Keratinocyte (primary cell): ENCODE measurements at places on chromosomes 2 and 18.

DNA sequence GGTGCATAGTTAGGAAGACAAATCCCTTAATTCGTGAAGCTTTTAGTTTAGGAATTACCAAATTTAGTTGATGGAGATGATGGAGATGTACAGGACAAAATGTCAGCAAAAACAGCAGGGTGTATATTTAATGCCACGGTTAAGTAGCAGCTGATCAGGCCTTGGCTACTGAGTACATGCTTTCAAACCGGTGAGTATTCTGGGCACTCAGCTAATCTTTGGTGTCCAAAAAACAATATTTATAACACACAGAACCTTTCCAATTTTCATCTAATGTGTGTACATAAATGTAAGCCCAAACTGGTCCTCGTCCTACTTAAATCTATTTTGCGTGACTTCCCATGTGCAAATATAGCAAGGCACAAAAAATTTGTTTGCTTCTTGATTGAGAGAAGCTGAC, 703.4 kb upstream of the LINC00305 start:
- no peak for DNase-seq

- no peak for DNase-seq
Measured at GRCh38 chr2:43424262-43425207, 171.3 kb downstream of the THADA start.

- DNase-seq, result no peak
Measured at GRCh38 chr2:55009277-55010060, 40.8 kb downstream of the RTN4 start.

DNA sequence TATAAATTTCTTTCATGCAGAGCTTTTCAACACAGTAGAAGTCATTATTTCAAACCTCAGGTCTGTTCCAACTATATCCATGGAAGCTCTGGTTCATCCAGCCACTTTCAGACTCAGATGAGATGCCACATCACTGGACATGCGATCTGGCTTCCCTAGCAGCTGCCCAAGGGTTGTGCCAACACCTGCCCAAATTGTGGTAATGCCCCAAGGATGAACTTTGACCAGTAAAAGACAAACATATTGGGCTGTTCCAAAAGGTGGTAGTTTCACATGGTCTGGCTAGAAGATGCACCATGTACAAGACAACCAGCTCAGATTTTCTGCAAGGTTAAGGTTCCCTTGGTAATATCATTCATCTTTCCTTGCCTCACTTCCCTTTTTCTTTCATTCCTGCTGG, 101.9 kb downstream of the THADA start:
- no peak for DNase-seq

DNA sequence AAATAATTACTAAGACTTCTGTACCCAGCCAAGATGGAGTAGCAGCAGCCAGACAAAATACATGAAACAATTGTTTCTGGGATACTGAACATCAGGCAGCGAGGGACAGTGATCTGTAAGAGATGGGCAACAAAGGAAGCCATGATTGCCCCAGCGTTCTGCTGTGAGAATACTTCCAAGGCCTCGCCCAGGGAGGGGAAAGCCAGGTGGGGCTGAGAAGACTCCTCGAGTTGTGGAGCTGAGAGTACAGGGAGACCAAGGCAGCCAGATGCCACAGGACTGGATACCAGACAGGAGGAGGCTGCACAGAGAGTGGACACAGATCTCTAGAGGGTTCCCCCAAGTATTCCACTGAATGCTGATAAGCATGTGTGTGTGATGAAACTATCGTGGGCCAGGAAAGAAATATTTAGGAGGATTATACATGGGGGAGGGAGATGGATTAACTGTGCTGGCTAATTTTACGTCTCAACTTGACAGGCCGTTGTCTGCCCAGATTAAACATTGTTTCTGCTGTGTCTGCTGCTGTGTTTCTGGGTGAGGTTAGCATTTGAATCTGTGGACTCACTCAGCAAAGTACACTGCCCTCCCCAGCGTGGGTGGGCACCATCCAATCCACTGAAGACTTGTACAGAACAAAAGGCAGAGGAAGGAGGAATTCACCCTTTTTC, 10.2 kb upstream of the LIMS2 start:
- DNase-seq, result no peak

DNA sequence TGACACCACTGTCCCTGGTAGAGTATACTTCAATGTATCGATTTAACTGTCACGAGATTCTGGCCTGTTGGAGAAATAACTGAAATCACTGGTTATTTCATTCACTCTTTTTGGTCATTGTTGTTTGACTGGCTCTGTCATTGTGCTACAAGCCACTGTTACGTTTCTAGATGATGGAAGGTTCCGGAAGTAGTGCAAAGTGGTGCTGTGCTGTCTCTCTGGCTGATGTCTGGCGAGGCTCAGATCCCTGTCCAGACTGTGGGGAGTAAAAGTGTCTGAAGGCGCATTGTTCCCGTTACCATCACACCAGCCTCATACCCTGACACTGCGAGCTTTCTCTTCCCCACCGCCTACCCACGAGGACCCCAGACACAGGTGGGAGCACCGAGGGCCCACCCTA, 11.7 kb downstream of the CNDP1 start:
- DNase-seq, result no peak

DNA sequence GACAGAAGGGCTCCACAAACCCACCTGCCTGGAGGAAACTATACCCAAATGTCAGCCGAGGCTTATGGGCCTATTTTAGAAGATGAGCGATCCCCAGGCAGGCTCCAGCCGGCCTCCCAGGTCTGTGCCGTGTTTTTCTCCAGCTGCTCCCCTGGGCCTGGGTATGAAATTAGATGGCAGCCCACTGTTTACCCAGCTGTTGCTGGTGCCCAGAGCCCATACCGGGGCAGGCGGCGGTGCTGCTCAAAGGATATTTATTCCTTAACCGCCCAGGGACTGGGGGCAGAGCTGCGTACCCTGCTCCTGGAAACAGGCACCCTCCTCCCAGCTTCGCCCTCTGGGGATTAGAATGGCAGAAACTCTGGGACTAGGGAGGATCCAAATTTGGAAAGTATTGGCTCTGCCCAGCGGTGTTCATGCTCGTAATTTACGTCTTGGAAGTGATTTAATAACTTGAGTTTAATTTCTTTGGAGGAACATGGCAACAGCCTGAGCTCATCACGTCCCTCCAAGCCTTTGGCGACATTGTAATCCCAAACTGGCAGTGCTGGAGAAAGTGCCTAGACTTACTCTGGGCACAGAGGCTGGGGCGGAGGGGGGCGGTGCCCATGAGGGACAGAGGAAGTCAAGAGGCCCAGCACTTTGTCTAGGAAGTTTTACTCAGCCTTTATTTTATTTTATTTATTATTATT, 199.2 kb downstream of the KLHL29 start:
- DNase-seq, result no peak

DNA sequence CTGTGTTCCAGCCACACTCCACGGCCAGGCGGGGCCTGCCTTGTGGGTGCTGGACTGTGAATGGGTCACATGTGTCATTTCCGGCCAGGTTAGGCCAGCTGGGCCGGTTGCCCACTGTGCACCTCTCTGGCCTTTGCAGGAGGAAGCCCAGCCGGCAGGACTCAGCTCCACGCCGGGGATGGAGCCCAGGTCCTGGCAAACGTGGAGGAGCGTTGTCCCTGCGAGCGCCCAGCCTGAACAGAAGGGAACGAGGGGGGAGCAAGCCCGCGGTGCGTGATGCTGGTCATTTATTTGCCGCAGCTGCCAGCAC, 152.9 kb downstream of the PXDN start:
- DNase-seq, result no peak

DNA sequence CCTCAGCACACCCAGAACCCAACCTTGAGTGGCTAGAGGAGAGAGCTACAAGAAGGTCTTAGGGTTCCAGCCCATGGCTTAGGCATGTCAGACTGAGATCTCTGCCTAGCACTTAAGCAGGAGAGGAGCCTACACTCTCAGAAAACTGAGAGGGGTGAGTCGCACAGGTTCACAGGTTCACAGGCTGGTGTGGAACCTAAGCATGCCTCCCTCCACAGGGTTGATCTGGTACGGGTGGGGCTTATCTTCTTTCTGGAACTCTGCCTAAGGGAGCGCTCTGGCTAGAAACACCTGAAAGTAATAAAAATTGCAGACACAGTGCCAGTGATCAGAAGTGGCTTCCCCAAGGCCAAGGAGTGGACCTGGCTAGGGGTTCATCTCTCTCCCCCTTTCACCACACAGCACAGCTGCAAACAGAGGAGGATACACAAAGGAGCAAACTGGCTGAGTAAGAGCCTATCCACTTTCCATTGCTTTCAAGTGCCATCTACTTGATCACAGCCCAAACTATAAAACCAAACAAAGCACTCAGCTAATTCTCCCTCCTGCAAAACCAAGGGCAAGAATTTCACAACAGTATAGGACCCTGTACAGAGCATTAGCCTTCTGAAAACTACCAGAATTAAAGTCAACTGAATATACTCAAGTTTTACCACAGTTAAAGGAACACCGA, 481.9 kb upstream of the SETBP1 start:
- no peak for DNase-seq

DNA sequence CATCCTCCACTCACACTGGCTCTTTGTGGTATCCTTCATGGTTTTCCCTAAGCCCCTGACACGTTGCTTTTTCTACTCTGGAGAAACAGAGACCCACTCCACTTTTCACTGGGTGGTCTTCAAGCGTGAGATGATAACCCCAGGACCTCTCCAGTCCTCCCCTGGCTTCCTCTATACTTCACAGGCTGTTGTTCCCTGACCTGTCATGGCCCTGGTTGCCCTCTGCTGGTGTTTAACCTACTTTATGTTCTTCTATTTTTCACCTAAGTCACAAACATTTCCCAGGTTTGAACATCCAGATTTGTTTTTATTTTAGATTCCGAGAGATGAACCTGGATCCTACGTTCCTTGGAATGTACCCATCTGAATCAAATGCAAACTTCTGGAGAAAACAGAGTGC, 84.5 kb downstream of the AOX1 start:
- DNase-seq, result no peak

GRCh38 chr18:28039078-28039477, 137.9 kb downstream of the CDH2 start:
- DNase-seq, result no peak

- DNase-seq, result no peak
Measured at GRCh38 chr2:52034706-52035105, 1002.8 kb upstream of the NRXN1 start.

DNA sequence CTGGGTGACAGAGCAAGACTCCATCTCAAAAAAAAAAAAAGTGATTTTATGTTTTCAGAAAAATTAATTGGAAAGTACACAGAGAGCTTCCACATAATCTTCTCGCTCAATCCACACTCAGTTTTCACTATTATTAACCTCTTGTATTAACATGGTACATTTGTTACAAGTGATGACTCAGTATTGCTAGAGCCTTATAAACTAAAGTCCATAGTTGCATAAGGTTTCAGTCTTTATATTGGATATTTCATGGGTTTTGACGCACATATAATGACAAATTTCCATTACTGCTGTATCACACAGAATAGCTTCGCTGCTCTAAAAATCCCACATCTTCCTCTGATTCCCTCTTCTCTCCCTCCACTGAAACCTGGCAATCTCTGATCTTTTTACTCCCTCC, 603.5 kb downstream of the XIRP2 start:
- no peak for DNase-seq

DNA sequence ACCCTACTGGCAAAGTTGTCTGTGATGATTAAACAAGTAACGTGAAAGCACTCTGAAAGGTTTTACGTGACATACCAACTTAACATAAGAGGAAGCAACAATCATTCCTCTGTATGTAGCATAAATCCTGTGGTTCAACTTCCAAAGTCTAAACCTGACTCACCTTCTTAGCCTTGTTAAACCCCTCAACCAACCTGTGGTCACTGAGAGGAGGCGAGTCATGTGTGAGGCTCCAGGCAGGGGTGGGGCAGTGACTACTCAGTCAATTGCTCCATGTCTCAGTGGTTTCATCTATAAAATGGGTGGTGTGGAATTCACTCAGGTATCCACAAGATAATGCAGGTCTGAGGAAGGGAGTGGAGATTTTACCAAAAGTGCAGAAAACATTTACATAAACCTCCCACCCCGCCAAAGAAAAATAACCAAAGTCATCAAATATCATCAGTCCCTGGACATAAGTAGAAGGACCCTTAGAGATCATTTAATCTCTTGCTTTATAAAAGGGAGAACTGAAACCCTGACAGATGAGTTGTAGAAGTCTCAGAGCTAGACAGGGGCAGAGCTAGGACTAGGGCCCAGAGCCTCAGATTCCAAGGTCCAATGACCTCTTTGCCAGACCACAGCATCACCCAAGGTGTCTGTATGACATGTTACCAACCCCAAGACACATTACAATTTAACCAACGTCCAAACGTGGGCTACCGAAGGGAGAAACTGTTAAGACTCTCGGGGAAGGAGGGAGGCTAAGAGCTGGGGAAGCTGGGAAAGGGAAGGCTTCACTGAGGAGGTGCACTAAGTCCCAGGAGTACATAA, 3.7 kb upstream of the PCBP1 start:
- peak; percentile 93 for DNase-seq

- DNase-seq, result no peak
Measured at GRCh38 chr18:27942706-27943105, 234.2 kb downstream of the CDH2 start.

DNA sequence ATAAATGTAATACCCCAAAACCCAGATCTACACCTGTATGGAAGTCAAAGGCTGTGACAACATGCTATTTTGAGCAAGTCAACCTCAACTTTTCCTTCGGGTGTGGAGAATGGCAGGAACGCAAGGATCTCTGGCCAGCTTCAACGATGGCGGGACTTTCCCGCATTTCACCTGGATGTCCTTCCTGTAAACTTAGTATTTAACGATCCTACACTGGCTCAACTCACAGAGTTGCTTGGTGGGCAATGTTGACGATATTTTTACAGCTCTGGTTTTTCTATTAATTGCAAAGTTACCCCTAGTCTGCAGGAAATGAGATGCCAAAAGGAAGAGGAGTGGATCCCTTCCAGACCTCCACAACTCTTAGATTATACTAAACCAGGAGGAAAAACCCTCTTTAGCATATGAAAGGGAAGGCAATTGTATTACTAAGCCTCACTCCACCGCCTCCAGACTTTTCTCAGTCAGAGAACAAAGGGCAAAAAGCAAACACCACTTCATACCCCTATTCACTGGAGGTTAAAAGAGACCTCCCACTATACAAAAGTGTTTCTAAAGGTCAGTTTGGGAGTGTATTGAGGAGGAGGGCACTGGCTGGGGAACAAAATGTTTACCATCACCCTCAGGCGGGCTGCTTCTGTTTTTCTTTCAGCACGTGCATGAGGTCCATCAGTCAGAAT, 56.5 kb upstream of the ACVR1 start:
- no peak for DNase-seq

GRCh38 chr2:113232740-113233139, 46.0 kb downstream of the PAX8 start:
- no peak for DNase-seq

GRCh38 chr2:74653589-74653984, 460 bp upstream of the SEMA4F start:
- DNase-seq, result no peak

DNA sequence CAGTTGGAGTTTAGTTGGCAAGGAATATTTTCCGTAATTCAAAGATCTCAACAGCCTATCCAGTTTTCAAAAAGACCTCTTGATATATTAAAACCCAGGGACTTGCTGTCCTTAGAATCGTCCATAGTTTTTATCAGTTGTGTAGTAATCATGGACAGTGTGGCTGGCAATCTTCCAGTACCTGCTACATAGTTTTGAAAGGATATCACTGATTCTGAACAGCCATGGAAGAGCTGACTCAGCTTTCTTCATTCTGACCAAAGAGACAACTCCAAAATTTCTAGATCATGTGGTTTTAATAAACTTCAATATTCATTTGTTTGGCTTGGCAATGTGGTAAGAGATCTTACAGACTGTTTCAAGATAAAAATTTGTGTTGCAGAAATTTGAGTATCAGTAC, 616.7 kb downstream of the TDRD15 start:
- DNase-seq, result no peak

- DNase-seq, result no peak
Measured at GRCh38 chr2:229417176-229417575, 146.1 kb upstream of the PID1 start.
